NCI-H187 treated with DMSO at 0.1 percent for 48 hours (cell line): ENCODE measurements at places on chromosomes 3 and 15.
A peak's percentile ranks its signal among the peaks of the same experiment; 100 is the strongest.

DNA sequence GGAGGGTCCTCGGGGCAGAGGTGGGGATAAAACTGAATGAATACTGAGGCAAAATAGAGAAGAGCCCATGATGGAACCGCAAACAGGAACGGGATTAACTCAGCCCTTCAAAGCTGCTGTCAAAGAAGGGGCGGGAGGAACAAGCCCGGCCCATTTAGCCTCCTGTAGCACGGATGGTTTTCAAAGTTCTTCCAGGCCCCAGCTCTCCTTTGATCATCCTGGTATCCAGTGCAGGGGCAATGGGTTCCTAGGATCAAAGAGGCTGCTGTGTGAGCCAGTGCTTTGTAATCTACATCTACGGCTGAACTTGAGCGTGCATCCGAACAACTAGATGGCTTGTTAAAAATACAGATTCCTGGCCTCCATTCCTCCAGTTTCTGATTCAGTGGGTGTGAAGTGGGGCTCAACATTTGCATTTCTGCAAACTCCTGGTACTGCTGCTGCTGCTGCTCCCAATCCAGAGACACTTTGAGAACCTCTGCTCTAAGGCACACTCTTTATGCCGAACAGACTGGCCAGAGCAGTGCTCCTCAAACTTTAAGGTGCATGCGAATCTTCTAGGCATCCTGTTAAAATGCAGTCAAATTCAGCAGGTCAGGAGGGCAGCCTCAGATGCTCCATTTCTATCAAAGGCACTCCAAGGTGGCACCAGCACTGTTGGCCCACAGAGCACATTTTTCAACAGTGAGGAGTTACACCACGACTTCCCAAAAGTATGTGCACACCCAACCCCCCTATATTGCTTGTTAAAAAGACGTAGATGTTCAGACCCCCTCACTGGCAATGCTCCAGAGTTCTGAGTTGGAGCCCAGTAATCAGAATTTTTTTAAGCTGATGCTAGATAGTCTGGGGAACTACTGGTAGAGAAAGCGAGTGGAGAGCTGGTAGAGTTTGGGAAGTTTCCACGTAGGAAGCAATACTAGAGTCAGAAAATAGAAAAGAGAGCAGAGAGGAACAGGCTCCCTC, 5.6 kb downstream of the GALNT15 start:
- DNase-seq = no peak

DNA sequence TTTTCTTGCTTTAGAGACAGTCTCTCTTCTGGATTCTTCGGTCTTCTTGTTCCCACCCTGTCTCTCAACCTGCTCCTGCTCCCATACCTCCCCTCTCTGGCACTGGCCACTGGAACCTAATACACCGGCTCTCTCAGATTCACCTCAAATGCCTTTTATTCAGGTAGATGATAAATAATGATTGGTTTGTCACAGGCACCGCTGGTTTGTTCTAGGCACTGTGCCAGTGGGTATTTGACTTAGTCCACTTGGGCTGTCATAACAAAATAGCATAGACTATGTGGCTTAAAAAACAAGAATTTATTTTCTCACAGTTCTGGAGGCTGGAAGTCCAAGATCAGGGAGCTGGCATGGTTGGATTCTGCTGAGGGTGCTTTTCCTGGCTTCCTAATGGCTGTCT, 278.2 kb upstream of the STT3B start:
- no peak for DNase-seq

DNA sequence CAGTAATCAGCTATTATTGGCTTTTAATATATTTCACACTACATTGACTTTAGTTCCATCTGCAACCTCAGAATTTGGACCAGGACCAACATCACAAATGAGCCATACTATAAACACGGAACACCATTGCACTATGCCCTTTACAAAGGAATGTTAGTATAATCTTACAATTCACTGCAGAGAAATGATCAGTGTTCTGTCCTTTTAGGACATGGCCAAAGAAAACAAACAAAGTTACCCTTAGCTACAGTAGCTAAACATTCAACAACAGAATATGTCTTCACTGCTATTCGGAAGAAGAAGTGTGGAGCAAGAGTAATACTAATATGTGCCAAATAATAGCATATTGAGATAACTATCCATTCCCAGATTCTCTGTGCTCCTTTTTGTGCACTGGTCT, 90.4 kb downstream of the NAALADL2 start:
- no peak for DNase-seq

DNA sequence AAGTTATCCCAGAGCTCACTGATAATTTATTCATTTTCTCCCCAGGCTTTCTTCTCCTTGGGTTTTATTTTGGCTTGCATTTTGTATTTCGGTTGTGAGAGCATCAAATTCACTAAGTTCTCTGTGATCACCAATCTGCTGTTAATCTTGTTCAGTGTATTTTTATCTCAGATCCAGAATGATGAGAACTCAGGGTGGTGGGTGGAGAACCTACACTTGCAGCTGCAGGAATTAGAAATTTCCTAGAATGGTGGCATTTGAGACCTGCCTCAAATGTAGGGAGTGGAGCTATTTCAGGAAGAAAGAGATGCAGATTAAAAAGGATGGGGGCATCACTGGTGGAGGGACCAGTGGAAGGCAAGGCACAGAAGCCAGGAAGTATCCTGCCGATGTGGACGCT, 129.6 kb downstream of the OPA1 start:
- no peak for DNase-seq

DNA sequence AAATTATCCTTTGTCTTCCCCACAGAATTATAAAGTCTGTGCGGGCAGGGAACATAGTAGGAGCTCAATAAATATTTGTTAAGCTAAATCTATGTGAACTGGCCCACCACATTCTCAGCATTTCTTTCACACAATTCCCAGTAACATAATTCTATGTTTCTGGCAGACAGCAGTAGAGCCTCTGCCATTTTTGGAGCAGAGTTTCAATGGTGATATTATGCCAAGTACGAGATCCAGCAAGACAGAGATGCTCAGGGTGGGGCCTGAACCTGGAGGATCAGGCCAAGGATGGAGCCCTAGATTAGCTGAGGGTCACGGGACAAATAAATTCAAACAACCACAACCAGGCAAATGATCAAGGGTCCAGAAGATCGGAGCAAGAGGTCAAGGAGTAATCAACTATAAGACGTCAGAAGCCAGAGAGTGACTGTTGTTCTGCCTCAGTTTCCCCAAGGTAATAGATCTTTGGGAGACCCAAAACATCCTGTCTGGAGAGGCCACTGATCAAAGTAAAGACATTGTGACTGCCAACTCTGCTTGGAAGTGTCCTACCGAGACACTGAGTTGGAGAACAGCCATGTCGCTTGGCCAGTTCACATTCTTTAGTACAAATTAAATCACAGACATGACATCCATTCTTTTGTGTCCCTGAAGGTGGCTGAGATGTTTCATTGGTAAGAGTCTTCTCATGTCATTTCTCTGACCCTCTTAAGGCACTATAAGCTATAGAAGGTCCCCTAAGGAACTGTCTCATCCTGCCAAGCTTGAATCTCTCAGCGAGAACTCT, 15.4 kb downstream of the SRGAP3 start:
- DNase-seq = no peak

- no peak for DNase-seq
These were observed 25.6 kb downstream of the TEX9 start for GRCh38 chr15:56390739-56391267.

- DNase-seq = no peak
These were observed 241.8 kb downstream of the ROBO2 start for GRCh38 chr3:77281721-77282120.

- no peak for DNase-seq
These were observed 35.4 kb upstream of the SFMBT1 start for GRCh38 chr3:53081318-53081717.

- no peak for DNase-seq
These were observed 100.7 kb downstream of the TIGIT start for GRCh38 chr3:114394551-114394950.

GRCh38 chr3:54196360-54196991, 74.1 kb downstream of the CACNA2D3 start:
- no peak for DNase-seq

DNA sequence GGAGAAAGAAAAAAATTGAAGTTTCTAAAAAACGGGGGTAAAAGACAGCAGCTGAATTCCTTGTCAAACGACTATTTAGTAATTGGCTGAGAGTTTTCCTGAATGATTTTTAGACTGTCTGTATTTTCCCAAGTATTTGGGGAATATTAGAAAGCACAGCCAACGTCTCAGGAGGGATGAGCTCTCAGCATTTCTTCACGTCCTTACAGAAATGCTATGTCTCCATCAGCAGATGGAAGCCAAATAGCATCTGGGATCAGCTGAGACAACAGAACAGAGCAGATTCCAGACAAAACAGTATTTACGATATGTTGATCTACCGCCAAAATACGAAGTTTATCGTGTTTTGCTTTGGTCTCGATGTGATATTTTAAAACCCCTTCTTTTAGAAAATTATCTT, 5.3 kb upstream of the TMC3 start:
- DNase-seq = no peak

GRCh38 chr15:72389231-72389630, 8.9 kb upstream of the TMEM202 start:
- DNase-seq = no peak

DNA sequence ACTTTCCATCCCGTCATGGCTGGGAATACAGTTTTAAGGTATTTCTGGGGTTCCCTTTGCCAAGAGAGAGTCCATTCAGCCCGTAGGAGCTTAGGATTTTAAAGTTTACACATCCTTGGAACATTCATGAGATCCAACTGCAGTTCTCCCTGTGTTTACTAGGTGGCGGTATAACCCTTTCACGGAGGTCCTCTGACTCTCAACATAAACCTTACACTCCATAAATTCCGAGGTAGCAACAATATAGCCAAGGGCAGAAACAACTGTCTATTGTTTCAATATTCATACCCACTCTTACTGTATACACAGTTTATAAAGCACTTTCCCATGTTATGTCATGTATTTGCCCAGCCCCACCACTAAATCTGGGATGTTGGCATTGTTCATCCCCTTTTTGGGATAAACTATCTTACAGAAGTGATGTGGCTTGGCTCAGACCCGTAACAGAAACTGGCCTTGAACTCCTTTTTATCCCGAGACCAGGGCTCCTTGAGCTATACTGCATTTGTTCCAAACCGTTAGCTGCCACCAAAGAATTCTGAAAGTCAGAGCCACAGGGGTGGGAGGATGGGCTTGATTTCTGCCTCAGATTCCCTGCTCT, 69.2 kb upstream of the COL6A5 start:
- DNase-seq = peak; percentile 5

- no peak for DNase-seq
These were observed 3.0 kb upstream of the PHGR1 start for GRCh38 chr15:40347559-40348473.

GRCh38 chr15:51335087-51335486, 3.3 kb downstream of the CYP19A1 start:
- DNase-seq = no peak

GRCh38 chr3:10500717-10501663, 4.4 kb downstream of the ATP2B2 start:
- no peak for DNase-seq

DNA sequence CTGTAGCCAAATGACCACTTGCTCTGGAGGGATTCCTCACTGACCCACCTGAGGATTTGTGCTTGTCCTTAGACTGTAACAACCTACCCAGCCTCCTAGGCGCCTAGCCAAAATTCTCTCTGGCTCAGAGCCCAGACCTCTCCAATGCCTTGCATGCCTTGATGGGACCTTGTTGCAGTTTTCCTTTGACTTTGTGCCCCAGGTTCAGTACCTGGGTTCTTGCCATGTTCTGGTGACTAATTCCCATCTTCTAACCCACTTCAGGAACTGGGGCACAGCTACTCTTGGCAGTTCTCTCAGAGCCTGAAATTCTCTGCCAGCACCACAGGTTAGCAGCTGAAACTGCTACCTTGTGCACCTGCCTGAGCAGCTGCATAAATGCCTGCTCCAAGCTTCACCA, 27.0 kb upstream of the UBE3A start:
- no peak for DNase-seq

GRCh38 chr3:171796625-171797264, 13.5 kb downstream of the PLD1 start:
- no peak for DNase-seq

DNA sequence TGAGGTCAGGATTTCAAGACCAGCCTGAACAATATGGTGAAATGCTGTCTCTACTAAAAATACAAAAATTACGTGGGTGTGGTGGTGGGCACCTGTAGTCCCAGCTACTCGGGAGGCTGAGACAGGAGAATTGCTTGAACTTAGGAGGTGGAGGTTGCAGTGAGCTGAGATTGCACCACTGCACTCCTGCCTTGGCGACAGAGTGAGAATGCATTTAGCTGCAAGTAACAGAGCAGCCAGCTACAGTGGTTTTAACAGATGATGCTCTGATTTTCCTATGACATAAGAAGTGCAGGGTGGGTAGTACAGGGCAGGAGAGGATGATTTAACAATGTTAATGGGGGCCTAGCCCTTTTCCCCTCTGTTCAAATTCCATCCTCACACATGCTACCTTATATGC, 267.9 kb downstream of the RPLP1 start:
- DNase-seq = no peak

DNA sequence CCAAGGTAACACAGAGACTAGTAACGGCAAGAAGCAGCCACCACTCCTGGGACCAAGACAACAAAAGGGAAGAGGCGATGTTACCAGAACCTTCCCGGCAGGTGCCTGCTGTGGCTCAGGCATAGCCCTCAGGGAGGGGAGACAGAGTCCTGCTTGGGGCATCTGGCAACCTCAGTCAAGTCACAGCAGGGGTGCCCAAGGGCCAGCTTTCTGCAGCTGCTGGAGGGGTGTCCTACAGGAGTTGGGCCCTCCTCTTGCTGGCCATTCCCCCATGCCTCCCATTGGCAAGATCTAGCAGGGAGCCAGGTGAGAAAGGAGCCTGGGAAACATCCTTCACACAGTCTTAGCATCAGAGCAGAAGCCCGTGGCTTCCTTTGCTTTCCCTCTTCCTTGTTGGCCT, 197.3 kb upstream of the IL12A start:
- DNase-seq = no peak

GRCh38 chr3:45950686-45951600, 7.7 kb downstream of the CXCR6 start:
- DNase-seq = no peak

- no peak for DNase-seq
These were observed 93.5 kb downstream of the FLNB start for GRCh38 chr3:58101499-58102389.

GRCh38 chr3:43331381-43331780, 45.0 kb downstream of the SNRK start:
- DNase-seq = no peak

DNA sequence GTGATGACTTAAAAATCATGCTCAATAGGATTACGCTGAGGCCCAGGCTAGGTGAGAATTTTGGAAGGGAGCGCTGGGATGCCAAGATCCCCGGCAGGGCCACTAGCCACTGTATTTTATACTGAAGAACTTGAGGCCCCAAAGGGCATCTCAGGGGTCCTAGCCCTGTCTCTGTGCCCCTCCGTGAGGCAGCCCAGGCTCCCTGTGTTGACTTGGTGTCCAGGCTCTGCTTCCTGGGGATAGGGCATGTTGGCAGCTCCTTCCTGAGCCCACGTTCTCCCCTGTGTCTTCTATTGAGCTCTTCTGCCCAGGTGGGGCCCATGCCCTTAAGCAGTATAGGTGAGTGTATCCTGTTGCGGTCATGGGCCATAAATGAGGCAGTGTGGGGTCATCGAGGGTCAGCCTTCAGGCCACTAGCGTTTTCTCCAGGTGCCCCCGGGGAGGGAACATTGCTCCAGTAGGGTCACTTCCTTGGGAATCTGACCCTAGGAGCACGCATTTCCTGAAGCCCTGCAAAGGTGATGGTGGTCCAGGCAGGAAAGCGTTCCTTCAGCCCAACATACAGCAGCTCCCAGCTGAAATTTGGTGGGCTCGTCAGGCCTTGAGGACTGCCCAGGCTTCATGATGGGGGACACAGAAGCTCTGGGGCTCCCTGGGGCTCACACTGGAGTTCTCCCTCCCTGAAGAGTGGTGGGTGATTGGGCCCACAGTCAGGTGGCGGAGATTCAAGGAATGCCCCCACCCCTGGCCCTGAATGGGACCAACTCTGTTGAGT, 189.4 kb downstream of the UBE3A start:
- DNase-seq = no peak
